ENCODE measurements at places on chromosomes 7 and 10. TPM values are rescaled to one million over a fixed set of nuclear protein-coding genes. Genes with fewer than 3 reads are reported as not detected.

ATOH7 gene
- total RNA-seq = 0.20 TPM

ADIRF gene
- total RNA-seq = not detected

CPN1 gene
- total RNA-seq = not detected

ACTL6B gene
- 2.4 TPM for total RNA-seq

NUTM2A gene
- total RNA-seq = 3.7 TPM

NCF1 gene
- not detected for total RNA-seq

LOXL4 gene
- total RNA-seq = 1.7 TPM

FAM25G gene
- not detected for total RNA-seq

ENO4 gene
- 0.37 TPM for total RNA-seq

- no peak overlapping the region for H3K4me3 ChIP-seq
- no peak overlapping the region for H3K27ac ChIP-seq
- H3K27me3 ChIP-seq = peaks cover 24% of the 10 kb centered on the region
- peaks cover 20% of the 10 kb centered on the region for H3K4me1 ChIP-seq
Observed at GRCh38 chr7:44062903-44063295, 2.5 kb downstream of the PGAM2 start.

DNA sequence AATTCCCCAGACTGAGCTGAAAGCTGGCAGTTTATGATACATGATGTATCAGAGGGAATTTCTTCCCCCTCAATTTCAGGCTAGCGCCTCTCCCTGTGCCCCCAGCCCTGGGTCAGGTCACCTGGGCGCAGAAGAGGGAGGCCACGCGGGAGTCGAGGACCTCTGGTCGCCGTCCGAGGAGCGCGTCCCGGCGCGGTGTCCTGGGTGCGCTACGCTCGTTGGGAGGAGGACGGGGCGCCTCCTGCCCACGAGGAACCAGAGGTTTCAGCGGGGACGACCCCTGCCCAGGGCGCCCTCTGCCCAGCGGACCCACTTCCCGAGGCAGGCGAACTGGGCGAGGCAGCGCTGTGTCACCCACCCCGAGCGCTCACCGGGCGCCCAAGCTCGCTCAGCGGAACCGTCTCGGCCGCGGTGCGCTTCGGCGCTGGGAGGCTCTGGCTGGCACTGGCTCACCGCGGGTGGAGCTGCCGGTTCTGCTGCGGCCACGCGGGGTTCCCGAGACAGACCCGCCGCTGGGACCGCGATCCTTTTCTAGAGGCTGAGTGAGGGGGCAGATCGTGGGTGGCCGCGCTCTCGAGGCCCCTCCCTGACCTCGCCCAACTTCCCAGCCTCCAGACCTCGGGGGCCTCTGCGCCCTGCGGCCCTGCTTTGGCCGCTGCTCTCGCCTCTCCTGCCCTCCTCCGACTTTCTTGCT, at the start of gene FAM237B:
TSS of gene FAM237B (minus strand) at position 504 of the 694 bp plus-strand sequence. CDS start 1,556 bp downstream, outside the sequence.
- peaks cover 11% of the 10 kb centered on the region for H3K4me1 ChIP-seq
- no peaks in the 10 kb centered on the region for H3K36me3 ChIP-seq
- DNase-seq = peak; percentile 11
- H3K27me3 ChIP-seq = peaks cover 80% of the 10 kb centered on the region
- no peak within 1 kb of the TSS for H3K27ac ChIP-seq
- peak within 1 kb of the TSS; percentile 45 for H3K4me3 ChIP-seq

DNA sequence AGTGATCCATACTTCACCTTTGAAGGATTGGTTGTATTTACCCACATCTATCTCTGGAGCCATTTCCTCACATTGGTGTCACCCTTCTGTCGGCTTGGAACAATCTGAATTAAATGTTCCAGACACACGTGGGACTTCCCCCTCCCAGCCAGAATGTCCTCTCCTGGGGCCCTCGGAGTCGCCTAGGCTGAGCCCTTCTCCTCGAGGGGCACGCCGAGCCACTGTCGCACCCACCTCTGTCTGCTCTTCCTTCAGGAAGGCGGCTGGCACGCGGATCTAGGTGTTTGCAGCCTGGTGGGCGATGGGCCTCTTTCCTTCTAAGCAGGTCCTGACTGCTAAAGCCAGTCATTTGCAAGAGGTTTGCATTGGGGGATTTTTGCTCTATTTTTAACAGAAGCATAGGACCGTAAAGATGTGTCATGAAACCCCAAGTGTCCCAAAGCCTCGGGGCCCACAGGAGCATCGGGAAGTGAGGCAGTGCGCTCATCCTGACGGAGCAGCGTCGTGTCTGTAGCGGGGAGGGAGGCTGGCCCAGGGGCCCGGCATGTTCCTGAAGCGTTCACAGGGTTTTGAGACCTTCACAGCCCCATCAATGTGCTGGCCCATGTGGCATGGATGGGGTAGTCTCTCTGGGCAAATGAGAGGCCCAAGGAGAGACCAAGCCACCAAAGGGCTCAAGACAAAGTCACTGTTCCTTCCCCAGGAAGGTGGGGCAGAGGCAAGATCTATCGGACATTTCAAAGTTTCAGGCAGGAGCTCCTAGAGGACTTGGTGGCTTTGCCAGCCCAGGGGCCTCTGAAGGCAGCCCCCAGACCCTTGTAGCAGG, 86.7 kb downstream of the RGS10 start:
- no peak overlapping the region for H3K4me3 ChIP-seq
- H3K4me1 ChIP-seq = no peaks in the 10 kb centered on the region
- no peaks in the 10 kb centered on the region for H3K36me3 ChIP-seq
- no peak for DNase-seq
- no peaks in the 10 kb centered on the region for H3K27me3 ChIP-seq

DNA sequence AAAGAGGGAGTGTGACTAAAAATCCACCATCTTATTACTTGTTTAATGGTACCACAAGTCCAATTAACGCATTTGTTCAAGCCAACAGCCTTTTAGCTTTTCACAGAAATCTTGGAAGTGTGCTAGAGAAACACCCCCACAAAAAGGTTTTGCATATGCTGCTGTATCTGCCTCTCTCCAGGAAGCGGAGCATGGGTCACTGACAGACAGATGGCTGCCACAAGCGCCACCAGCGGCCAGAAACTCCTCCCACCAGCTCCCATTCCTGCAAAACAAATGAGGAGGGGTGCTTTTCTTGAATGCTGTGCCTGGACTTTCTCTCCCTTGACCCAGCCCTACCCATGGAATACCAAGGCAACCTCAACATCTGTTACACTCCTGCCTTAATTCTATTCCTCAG, 176.3 kb upstream of the LRGUK start:
- no peak overlapping the region for H3K27ac ChIP-seq
- H3K36me3 ChIP-seq = peaks cover 17% of the 10 kb centered on the region
- peaks cover 16% of the 10 kb centered on the region for H3K4me1 ChIP-seq
- no peaks in the 10 kb centered on the region for H3K27me3 ChIP-seq
- no peak for DNase-seq

DNA sequence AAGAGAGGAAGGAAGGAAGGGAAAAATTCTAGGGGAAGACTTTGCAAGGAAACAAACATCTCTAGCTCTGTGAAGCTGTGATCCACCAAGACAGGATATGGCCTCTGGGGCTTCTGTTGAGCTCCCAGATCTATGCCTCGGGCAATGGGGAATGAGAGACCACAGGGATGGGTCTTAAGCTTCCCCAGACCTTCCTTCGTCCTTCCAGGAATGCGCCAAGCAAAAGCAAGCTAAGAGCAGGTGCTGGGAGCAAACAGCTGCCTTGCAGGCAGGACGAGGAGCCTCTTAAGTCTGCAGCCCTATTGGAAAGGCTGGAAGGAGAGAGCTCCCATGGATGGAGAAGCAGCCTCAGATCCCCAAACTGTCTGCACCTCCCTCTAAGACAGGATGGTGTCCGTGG, 21.9 kb upstream of the ELN start:
- no peaks in the 10 kb centered on the region for H3K36me3 ChIP-seq
- H3K27ac ChIP-seq = no peak overlapping the region
- H3K4me1 ChIP-seq = no peaks in the 10 kb centered on the region
- no peak overlapping the region for H3K4me3 ChIP-seq

DNA sequence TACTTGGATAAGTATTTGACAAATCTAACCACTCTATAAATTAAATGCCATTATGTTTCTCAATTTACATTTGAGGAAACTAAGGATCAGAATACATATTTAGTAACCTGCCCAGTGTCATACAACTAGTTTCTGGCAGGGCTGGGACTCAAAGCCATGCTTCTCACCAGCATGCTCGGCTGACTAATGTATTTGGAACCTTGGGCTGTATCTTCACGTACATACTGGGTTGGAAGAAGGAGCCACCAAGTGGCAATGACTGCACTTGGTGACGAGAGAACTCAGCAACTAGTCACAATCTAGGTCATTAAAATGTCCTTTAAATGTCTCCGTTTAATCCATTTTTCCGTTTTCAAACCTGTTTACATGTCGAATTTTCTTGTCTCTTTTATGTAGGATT, 42.9 kb downstream of the CHRM2 start:
- H3K27ac ChIP-seq = no peak overlapping the region
- DNase-seq = no peak
- H3K27me3 ChIP-seq = no peaks in the 10 kb centered on the region
- H3K4me1 ChIP-seq = no peaks in the 10 kb centered on the region
- H3K36me3 ChIP-seq = no peaks in the 10 kb centered on the region

- peaks cover 20% of the 10 kb centered on the region for H3K27me3 ChIP-seq
- no peak overlapping the region for H3K27ac ChIP-seq
- peak; percentile 75 for DNase-seq
- H3K4me1 ChIP-seq = peaks cover 59% of the 10 kb centered on the region
- no peak overlapping the region for H3K4me3 ChIP-seq
Observed at GRCh38 chr7:28922624-28923331, 35.4 kb downstream of the TRIL start.

DNA sequence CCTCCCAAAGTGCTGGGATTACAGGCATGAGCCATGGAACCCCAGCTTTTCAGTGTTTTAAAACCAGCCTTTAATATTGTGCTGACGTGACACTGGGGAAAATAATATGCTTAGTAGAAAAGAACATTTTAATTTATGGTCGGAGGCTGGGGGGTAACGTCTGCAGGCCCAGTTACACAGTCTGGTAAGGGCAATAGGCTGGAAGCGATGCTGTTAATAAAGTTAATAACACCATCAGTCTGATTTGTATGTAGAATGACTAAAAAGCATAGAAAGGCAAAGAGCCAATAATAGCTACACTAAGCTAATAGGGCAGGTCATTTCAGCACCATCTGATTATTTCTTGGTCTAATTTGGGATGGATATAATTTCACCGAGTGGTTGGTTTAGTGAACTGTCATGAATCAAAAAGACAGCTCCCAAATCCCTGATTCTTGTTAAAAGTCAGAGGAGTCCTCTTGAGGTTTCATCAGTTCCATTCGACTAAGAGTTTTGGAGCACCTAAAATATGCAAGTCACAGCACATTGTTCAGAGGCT, 192.9 kb downstream of the CAMK1D start:
- H3K27ac ChIP-seq = no peak overlapping the region
- peaks cover 3% of the 10 kb centered on the region for H3K36me3 ChIP-seq
- DNase-seq = no peak
- no peaks in the 10 kb centered on the region for H3K27me3 ChIP-seq

DNA sequence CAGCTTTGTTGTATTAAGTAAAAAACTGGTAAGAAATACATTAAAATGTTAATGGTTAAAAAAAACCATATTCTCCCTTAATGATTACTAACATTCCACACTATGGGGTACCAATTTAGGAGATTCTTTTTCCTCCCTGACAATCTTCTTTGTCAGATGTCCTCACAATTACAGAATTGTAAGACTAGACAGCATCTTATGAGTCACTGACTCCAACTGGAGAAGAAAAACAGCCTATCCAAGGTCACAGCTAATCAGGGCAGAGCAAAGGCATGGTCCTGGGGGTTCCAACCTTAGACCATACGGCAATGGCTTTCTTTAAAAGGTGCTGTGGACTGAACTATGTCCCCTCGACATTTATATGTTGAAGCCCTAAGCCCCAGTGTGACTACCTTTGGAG, 127.6 kb downstream of the DLG5 start:
- H3K4me1 ChIP-seq = peaks cover 13% of the 10 kb centered on the region
- DNase-seq = no peak
- H3K4me3 ChIP-seq = no peak overlapping the region
- no peak overlapping the region for H3K27ac ChIP-seq
- peaks cover 5% of the 10 kb centered on the region for H3K36me3 ChIP-seq
- no peaks in the 10 kb centered on the region for H3K27me3 ChIP-seq

- no peak overlapping the region for H3K27ac ChIP-seq
- H3K4me1 ChIP-seq = no peaks in the 10 kb centered on the region
- DNase-seq = no peak
- no peaks in the 10 kb centered on the region for H3K27me3 ChIP-seq
- no peaks in the 10 kb centered on the region for H3K36me3 ChIP-seq
- H3K4me3 ChIP-seq = no peak overlapping the region
Observed at GRCh38 chr10:129775681-129776080, 188.4 kb downstream of the EBF3 start.

DNA sequence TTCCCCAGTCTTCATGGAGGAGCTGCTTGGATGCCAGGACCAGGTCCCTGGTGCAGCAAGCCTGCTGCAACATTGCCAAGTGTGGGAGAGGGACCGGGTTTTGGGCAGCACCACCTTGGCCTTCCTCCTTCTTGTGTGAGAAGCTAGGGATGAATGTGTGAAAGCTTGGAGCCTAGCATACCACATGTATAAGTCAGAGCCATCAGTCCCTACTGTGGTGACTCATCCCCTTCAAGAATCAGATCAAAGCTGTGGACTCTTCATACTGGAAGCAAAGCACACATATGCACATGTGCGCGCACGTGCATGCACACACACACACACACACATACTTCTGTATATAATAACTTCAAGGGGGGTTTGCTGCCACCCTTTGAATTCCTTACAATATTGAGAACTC, 527.8 kb downstream of the LRMDA start:
- no peaks in the 10 kb centered on the region for H3K27me3 ChIP-seq
- no peak overlapping the region for H3K4me3 ChIP-seq
- no peak for DNase-seq
- no peaks in the 10 kb centered on the region for H3K36me3 ChIP-seq
- no peak overlapping the region for H3K27ac ChIP-seq
- H3K4me1 ChIP-seq = peaks cover 13% of the 10 kb centered on the region

- peaks cover 7% of the 10 kb centered on the region for H3K4me1 ChIP-seq
- peak; percentile 60 for DNase-seq
- H3K36me3 ChIP-seq = no peaks in the 10 kb centered on the region
- H3K4me3 ChIP-seq = peak overlapping the region; percentile 23
- no peaks in the 10 kb centered on the region for H3K27me3 ChIP-seq
Observed at GRCh38 chr7:44275957-44276570, 49.3 kb downstream of the CAMK2B start.

DNA sequence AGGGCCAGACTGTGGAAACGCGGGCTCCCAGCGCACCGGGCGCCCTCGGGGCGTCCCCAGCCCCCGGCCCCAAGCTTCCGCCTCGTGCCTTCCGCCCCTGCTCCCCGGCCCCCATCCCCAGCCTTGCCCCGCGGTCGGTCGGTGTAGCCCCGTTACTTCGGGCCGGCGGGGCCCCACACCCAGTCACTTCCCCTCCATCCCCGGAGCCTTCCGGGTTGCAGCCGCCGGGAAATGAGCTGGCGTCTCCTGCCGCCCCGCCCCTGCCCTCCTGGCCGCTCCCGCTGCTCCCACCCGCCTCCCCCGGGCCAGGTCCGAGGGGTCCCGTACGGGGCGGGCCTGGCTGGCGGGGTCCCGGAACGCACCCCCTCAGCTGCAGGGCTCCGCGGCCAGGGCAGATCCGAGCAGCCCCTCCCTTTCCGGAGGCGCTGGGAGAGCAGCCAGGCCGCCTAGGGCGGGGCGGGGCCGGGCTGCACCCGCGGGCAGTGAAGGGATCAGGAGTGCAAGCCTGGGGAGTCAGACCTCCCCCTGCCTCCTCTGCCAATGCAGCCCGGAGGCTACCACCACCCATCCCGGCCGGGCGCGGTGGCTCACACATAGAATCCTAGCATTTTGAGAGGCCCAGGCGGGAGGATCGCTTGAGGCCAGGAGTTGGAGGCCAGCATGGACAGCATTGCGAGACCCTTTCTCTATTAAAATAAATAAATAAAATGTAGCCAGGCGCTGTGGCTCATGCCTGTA, 709 bp downstream of the ARPC1B start:
- no peak overlapping the region for H3K27ac ChIP-seq
- H3K27me3 ChIP-seq = peaks cover 5% of the 10 kb centered on the region
- peak; percentile 30 for DNase-seq
- peak overlapping the region; percentile 31 for H3K4me3 ChIP-seq
- H3K36me3 ChIP-seq = no peaks in the 10 kb centered on the region
